ENCODE measurements at places on chromosomes 5 and 9.

DNA sequence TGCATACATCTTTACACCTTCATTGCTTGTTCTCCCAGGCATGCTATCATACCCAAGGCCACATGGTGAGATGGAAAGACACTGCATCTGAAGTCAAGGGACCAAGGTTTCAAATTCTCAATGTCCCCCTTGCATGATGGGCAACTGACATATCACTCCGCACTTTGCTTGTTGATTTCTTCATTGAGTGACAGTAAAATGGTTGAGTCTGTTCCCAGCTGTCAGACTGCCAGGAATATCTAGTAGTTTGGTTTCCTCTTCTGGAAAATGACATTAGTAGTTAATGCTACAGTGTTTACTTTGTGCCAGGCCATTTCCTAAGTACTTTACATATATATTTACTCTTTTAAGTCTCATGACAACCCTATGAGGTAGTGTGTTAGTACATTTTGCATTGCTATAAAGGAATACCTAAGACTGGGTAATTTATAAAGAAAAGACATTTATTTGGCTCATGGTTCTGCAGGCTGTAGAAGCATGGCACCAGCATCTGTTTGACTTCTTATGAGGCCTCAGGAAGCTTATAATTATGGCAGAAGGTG, 114.4 kb downstream of the PCSK1 start:
- DNase-seq: no peak

DNA sequence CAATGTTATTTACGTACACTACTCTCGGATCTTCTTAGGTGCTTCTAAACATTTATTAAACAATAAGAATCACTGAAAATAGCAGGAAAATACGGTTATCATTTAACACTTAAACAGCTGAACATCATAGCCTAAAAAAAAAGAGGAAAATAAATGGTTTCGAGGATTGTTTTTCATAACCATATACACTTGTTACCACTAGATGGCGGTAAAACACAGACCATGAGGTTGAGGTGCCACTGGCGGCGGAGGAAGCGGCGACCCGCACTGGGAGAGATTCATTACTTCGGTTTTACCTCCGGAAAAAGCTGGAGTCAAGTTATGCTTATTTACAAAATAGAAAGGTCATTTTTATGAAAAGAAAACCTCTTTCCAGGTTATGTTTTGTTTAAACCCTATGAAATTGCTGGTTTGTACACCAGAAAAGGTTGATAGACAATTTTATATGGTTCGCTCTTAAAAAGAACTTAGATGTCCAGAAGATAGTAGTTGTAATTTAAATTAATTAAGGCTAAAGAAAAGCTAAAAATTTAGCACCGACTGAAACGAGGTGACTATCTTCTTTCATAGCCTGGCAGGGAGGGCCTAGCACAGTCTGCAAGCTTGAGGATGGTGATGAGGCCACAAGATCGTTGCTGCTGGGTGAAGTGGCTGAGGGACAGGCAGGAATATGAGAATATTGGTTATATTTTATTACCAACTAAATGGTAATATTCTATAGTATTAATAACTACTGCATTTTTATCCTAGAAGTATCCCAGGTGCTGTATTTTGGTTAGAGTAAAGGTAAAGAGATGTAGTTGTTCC, 605.7 kb downstream of the RAB3C start:
- peak; percentile 10 for DNase-seq

GRCh38 chr5:138445547-138446271, 6.9 kb downstream of the REEP2 start:
- DNase-seq: no peak

- DNase-seq: no peak
Observed at GRCh38 chr5:73121119-73121463, 716 bp downstream of the TMEM171 start.

- no peak for DNase-seq
Observed at GRCh38 chr9:35510754-35511428, 21.0 kb downstream of the RUSC2 start.

- DNase-seq: no peak
Observed at GRCh38 chr9:137295238-137295811, 6.7 kb downstream of the NRARP start.

GRCh38 chr5:32259033-32259432, 53.7 kb downstream of the MTMR12 start:
- no peak for DNase-seq

DNA sequence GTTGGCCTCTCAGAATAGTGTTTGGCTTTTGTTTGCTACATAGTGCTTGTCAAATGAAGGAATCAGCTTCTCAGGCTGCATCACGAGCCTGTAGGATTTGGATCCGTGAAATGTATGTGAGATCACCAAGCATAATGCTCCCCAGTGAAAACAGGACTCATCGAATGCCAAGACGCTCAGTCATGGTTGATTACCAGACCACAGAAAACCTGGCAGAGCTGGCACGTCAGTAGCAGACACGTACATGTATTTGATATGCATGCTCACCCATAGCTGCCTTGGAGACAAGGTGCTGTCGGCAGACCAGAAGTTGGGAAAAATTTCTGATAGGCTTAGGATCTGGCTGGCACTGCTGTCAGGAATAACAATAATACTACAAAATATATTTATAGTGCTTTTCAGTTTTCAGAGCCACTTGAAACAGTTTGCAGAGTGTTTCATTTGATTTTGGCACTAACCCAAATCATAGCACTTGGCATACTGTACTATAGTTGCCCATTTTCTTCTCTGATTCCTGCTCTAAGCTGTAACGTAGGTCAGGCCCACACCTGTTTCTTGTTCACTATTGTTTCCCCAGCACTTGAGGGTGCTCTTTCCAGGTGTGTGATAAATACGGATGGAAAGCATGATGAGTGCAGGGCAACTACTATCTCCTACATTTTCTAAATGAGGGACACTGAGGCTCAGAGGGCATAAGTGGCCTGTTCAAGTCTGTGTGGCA, 226.1 kb downstream of the NR3C1 start:
- no peak for DNase-seq

Measured in stimulated activated CD8-positive, alpha-beta memory T cell treated with anti-CD3 and anti-CD28 coated beads, Interleukin-4, amount 100 ng/mL, for 4 hours (primary cell).